T-helper 17 cell (primary cell): ENCODE measurements at places on chromosomes 12 and 14. TPM values are rescaled to one million over a fixed set of nuclear protein-coding genes. Genes with fewer than 3 reads are reported as not detected.

The ITPK1 gene
- total RNA-seq: 36.1 TPM

The RAN gene
- 294 TPM for total RNA-seq

The NTS gene
- not detected for total RNA-seq

DNA sequence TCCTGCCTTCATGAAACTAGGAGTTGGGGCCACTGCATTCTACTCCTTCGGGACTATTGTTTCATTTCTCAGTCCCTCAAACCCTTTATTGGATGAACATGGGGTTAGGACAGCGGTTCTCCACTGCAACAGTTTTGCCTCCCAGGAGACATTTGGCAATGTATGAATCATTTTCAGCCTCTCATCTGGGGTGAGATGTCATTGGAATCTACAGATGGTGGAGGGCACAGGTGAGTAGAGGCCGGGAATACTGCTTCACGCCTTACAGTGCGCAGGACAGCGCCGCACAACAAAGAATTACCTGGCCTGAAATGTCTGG, 649 bp upstream of the GNPNAT1 start:
- H3K4me1 ChIP-seq: peaks cover 24% of the 10 kb centered on the region
- no peaks in the 10 kb centered on the region for H3K36me3 ChIP-seq
- no peak for DNase-seq
- no peaks in the 10 kb centered on the region for H3K27me3 ChIP-seq
- H3K4me3 ChIP-seq: peak overlapping the region; percentile 90

GRCh38 chr12:41293011-41293410, 104.9 kb downstream of the PDZRN4 start:
- H3K4me1 ChIP-seq: no peaks in the 10 kb centered on the region
- H3K4me3 ChIP-seq: no peak overlapping the region
- no peaks in the 10 kb centered on the region for H3K36me3 ChIP-seq
- no peak for DNase-seq

GRCh38 chr12:78483767-78484315, 380.7 kb upstream of the SYT1 start:
- H3K36me3 ChIP-seq: no peaks in the 10 kb centered on the region
- DNase-seq: no peak
- H3K27ac ChIP-seq: no peak overlapping the region
- no peak overlapping the region for H3K4me3 ChIP-seq
- no peaks in the 10 kb centered on the region for H3K27me3 ChIP-seq

DNA sequence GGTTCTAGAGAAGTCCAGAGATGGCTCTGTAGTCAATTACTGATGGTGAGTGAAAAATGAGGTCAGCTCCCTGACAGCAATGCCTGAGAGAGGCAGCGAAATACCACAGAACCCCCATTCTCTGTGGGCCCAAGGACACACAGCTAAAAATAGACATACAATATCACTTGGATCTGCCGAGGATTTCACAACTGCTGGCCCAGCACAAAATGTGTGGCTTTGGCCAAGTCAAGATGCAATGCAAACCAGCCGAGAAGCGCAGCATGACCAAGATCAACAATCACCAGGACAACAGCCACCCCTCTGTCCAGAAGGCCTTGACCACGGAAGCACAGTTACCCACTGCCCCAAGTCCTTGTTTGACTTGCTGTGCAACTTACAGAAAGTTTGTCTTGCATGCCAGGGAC, 52.2 kb downstream of the CKAP4 start:
- H3K27ac ChIP-seq: no peak overlapping the region
- peaks cover 36% of the 10 kb centered on the region for H3K27me3 ChIP-seq
- H3K36me3 ChIP-seq: no peaks in the 10 kb centered on the region
- H3K4me1 ChIP-seq: no peaks in the 10 kb centered on the region

GRCh38 chr12:64051057-64051456, 171.0 kb downstream of the KICS2 start:
- H3K36me3 ChIP-seq: no peaks in the 10 kb centered on the region
- H3K4me1 ChIP-seq: no peaks in the 10 kb centered on the region
- H3K27me3 ChIP-seq: peaks cover 6% of the 10 kb centered on the region
- no peak overlapping the region for H3K27ac ChIP-seq
- DNase-seq: no peak
